ENCODE measurements at places on chromosomes 6 and 20.

- DNase-seq, result no peak
Measured at GRCh38 chr6:28588666-28589065, 63.0 kb downstream of the GPX5 start.

- DNase-seq, result no peak
Measured at GRCh38 chr6:37792457-37793033, 27.0 kb upstream of the ZFAND3 start.

GRCh38 chr6:50451826-50452400 lies 261.4 kb upstream of the TFAP2D start:
- DNase-seq, result no peak

DNA sequence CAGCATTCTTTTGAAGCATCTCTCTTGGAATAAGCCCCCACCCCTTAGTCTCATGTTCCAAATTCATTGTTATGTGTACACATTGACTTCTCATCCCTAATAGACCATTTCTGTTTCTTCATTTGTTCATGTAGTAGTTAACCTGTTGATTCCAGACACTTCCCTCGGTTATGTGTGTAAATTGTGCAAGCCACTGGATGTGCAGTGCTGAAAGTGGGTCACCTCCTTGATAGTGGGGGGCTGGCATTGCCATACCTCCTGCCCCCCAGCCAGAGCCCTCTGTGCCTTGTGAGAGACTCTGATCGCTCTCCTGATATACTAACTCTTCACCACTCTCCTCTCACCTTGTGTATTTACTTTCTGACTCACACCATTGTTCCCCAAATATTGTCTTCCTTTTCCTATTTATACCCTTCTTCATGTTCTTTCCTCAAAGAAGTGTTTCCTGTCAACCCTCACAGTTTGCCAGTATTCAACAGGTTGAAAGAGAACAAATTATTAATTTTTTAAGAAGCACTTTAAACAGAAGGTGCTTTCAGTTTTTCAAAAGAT lies 59.0 kb downstream of the HIVEP1 start:
- no peak for DNase-seq

DNA sequence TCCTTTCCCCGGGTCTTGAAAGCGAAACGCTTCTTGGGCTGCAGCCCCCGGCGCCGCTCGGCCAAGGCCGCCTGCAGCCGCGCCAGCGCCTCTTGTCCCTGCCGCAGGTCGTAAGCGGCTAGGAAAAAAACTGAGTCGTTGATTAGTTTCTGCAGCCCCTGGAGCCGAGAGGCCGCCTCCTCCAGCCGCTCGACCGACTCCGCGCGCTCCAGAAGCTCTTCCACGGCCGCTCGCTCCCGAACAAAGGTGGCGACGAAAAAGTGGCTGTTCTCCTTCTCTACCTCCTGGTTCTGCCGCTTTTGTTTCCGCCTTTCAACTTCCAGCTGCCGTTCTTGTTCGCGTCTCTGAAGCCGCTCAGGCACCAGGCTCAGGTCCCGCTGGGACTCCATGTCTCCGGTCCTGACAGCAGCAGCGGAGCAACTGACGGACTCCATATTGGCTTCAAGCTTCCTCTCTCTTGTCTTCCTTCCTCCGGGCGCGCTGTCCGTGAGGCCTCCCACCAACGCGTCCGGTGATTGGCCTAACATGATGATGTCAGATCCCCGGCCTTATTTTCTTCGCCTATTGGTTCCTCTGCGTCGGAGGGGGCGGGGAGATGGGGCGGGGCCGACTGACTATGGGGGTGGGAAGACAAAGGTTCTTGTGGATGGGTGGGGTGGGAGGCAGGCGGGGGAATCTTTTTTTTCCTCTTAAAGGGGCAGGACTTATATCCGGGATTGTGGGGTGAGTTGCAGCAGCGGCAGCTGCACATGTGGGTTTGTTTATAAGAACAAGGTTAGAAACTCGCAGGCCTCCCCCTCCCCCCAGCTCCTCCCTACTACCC lies at the start of gene TBCC:
Gene TBCC, minus strand, starts transcription at position 464 of the 823 bp plus-strand sequence. Its CDS starts 30 bp downstream, at position 434.
- peak; percentile 84 for DNase-seq

GRCh38 chr6:26027491-26028211 lies 59.6 kb upstream of the HFE start:
- no peak for DNase-seq

DNA sequence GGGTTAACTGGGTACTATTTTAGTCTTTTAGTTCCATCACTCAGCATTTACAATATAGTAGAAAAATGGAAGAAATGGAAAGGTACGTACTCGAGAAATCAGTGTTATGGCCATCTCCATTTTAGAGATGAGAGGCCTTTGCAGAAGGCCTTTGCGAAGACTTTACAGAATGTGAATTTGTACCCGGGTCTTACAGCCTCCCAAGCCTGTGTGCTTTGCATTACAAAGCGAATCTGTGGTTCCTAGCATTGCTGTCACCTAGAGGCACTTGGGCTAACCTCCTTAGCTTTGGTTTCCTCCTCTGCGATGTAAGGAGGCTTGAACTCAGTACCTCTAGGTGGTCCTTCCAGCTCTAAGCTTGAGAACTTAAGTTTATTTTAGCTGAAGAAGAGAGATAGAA lies 10.9 kb downstream of the VAPB start:
- no peak for DNase-seq

GRCh38 chr6:163572612-163573011 lies 158.1 kb downstream of the QKI start:
- no peak for DNase-seq

GRCh38 chr6:8085053-8085511 lies 17.3 kb downstream of the EEF1E1 start:
- DNase-seq, result no peak

GRCh38 chr6:152270301-152270925 lies 366.7 kb downstream of the SYNE1 start:
- DNase-seq, result no peak

- no peak for DNase-seq
Measured at GRCh38 chr6:35057449-35058357, 83.4 kb downstream of the TCP11 start.

- DNase-seq, result no peak
Measured at GRCh38 chr6:148951662-148952061, 204.8 kb downstream of the UST start.

- no peak for DNase-seq
Measured at GRCh38 chr20:15482525-15482924, 1090.7 kb downstream of the KIF16B start.

GRCh38 chr6:25326960-25327359 lies 47.8 kb downstream of the CARMIL1 start:
- no peak for DNase-seq

DNA sequence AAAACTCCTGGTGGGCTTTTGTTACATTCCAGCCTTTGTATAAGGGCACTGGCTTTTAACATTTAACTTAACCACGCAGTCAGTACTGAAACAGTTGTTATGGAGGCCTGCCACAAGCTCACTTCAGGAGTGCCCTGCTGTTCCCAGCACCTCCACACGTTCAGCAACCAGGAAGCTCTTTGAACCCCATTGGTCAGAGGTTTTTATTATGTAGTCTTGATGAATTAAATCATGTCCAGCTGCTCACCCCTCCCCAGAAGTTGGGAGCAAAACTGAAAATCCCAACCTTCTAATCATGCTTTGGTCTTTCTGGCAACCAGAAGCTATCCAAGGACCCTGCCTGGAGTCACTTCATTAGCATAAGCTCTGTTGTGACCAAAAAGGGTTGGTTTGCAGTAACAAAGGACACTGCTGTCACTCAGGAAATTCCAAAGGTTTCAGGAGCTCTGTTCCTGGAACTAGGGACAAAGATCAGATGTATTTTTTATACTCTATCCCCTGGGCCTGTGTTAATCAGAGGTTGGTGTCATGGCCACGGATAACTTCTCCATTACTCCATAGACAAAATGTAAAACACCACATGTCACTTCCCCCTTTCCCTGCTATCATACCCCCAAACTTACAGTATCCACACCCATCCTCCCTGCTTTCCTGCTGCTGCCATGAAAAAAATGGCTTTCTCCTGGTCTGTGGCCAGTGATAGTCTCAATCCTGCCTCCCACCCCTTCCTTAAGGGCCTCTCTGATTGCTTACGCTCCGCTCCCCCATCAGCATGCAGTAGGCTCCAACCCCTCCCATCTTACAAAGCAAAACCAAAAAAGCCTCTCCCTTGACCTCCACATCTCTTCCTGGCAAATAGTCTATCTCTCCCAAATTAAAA lies 3.1 kb downstream of the ARMC12 start:
- DNase-seq, result no peak

DNA sequence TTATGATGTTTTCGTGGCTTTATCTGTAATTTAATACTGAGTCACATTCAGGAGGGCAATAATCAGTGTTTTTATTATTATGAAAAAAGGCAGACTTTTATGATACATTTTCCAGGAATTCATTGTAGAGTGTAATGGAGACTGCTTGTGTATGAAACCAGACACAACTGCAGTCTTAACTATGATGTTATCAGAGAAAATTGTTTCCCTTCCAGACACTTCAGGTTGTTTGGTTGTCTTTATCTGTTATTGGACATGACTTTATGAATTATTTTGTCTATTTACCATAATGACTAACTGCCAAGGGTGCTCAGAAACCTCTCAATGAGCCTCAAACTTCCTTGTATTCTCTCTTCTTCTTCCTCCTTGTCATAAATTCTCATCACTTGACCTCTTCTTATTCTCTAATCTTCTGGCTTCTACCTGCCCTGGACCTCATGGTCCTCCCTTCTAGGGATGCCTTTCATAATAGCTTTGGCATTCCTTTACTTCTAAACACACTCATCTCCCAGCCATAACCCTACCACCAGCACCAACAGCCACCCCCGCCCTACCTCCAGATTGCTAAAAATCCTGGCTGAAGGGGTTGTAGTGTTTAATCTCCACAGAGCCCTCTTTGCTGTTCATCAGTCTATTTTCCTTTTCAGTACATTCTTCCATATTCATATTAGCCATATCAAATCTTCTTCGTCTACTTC lies 492.5 kb downstream of the CDKAL1 start:
- DNase-seq, result no peak

DNA sequence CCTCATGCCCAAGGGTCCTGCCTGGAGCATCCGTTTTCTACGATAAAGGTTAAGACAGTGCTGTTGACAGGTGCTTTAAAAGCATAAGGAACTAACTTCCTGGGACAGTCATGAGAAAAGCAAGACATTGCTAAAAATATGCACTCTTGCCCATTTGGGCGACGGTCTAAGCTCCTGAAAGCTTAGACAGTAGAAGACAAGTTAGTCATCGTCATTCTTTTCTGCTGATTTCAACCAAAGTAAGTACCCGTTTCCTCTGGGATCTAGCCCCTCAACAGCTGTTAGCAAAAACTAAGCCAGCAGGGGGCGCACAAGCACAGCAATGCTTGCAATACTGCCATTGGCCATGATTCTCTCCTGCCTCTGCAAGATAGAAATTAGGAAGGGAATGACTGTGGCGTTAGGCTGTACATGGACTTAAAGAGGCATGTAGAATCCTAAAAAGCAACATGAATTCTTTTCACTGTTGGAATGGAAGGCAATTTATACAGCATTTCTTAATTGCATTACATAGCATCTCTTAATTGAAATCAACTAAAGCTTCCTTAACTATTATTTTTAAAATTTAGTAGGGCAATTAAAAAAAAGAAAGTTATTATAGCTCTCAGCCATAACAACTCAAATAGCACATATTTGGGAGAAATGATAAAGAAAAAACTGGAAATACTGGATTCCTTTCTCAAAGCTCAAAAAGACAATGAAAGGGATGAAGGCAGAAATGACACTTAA lies 147.8 kb upstream of the RALGAPA2 start:
- peak; percentile 84 for DNase-seq

- DNase-seq, result no peak
Measured at GRCh38 chr6:15585760-15586214, 77.0 kb downstream of the DTNBP1 start.

GRCh38 chr6:138424004-138424904 lies 20.2 kb downstream of the HEBP2 start:
- no peak for DNase-seq

GRCh38 chr6:107504270-107505026 lies 14.5 kb downstream of the SOBP start:
- no peak for DNase-seq

- DNase-seq, result no peak
Measured at GRCh38 chr6:30570740-30571074, 535 bp upstream of the ABCF1 start.

- DNase-seq, result no peak
Measured at GRCh38 chr6:48658915-48659314, 547.9 kb upstream of the PTCHD4 start.

- no peak for DNase-seq
Measured at GRCh38 chr6:150641398-150642139, 41.9 kb downstream of the PLEKHG1 start.

DNA sequence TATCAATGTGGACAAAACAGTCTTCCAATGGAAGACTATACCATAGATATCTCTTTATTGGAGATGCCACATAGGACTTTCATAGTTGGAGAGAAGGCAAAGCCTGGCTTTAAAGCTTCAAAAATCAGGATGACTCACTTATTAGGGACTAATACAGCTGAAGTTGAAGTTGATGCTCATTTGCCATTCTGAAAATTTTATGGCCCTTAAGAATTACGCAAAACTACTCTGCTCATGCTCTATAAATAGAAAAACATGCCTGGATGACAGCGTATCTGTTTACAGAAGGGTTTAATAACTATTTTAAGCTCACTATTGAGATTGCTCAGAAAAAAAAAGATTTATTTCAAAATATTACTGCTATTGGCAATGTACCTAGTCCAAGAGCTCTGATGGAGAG lies 155.5 kb upstream of the DST start:
- DNase-seq, result no peak

GRCh38 chr6:84467296-84467695 lies 239.9 kb upstream of the CEP162 start:
- no peak for DNase-seq

GRCh38 chr6:158312672-158313397 lies 570 bp downstream of the TULP4 start:
- DNase-seq, result no peak

GRCh38 chr6:149168968-149169367 lies 148.5 kb upstream of the TAB2 start:
- DNase-seq, result no peak

- DNase-seq, result no peak
Measured at GRCh38 chr20:23032056-23032749, 2.9 kb upstream of the SSTR4 start.

DNA sequence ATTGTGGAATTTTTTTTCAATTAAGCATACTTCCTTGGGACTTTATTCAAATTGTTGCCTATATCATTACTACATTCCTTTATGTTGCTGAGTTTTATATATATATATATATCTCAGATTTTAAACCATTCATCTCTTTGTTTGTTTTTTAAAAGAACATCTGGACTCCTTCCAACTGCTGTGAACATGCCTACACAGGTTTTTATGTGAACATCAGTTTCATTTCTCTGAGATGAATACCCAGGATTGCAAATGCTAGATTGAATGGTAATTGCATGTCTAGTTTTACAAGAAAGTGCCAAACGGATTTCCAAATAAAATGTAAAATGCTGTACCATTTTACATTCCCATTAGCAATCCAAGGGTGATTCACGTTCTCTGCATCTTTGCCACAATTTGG lies 1289.3 kb downstream of the HACE1 start:
- DNase-seq, result no peak

DNA sequence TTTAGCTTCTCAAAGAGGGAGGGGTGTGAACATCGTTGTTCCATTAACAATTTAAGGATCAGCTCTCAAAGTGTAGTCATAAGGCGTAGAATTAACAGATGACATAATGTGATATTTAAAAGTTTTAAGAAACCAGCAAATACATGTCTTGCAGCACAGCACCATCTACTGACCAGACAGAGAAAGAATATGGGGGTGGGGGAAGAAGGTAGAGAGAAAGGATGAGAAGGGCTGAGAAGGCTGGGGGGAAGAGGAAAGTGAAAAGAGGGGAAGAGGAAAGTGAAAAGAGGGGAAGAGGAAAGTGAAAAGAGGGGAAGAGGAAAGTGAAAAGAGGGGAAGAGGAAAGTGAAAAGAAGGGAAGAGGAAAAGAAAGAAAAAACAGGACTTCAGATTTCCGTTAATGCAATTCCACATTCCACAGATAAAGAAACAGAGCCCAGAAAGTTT lies 80.9 kb downstream of the HAO1 start:
- DNase-seq, result no peak

- no peak for DNase-seq
Measured at GRCh38 chr6:49524541-49524940, 24.8 kb downstream of the GLYATL3 start.

Data from stimulated activated CD8-positive, alpha-beta memory T cell treated with anti-CD3 and anti-CD28 coated beads, Interleukin-2, amount 100 ng/mL, for 48 hours (primary cell).